ENCODE measurements at places on chromosomes 11 and 22. TPM values are rescaled to one million over a fixed set of nuclear protein-coding genes. Genes with fewer than 3 reads are reported as not detected.

Gene PRRG4
- 0.20 TPM for polyA plus RNA-seq

Gene GAL3ST1
- polyA plus RNA-seq: 3.4 TPM

Gene PACSIN2
- 22.7 TPM for polyA plus RNA-seq

Gene SF1
- 212 TPM for polyA plus RNA-seq

Gene POU2AF3
- 2.9 TPM for polyA plus RNA-seq

Gene PGM2L1
- polyA plus RNA-seq: 4.3 TPM

Gene FIBIN
- 43.7 TPM for polyA plus RNA-seq

Gene RFPL2
- polyA plus RNA-seq: not detected

Gene SCGB2A2
- not detected for polyA plus RNA-seq

Gene NCF4
- polyA plus RNA-seq: 7.7 TPM

DNA sequence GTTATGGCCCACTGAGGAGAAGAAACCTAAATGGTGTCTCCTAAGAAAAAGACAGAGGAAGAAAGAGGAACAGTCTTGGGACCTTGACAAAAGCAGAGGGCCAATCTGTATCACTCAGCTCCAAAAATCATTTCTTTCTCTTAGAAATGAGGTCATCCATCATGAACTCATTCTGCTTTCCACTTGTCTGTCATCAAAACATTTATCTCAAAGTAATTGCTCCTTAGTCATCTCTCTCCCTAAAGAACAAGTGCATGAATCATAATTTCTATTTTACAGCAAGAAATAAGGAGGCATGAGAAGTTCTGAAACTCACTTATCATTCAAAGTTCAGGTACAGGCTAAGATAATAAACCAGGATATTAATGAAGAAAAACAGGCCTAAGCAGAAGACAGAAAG lies 375.6 kb downstream of the KCNA4 start:
- no peak for DNase-seq

DNA sequence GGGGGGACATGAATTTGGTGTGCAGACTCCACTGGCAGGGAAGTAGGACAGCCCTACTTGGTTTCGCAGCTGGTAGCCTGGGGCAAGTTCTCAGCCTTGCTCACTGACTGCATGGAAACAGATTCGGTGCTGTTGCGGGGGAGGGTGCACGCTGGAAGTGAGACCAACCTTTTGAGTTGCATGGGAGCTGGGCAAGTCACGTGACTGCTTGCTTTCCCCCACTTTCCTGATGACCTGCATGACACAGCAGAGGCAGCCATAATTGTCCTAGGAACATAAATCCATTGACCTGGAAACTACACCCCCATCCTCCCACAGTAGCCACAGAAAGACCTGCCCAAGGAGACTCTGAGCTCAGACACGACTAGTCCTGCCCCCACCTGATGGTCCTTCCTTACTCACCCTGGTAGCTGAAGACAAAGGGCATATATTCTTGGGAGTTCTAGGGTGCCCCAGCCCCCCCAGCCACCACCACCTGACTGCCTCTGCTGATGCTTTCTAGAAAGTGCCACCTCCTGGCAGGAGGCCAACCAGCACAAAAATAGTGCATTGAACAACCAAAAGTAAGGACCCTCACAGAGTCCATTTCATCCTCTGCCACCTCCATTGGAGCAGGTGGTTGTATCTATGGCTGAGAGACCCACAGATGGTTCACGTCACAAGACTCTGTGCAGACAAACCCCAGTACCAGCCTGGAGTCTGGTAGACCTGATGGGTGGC lies 4.1 kb upstream of the HBG2 start:
- DNase-seq: no peak

- DNase-seq: no peak
Observed at GRCh38 chr22:43171607-43172006, 15.3 kb downstream of the TTLL12 start.

DNA sequence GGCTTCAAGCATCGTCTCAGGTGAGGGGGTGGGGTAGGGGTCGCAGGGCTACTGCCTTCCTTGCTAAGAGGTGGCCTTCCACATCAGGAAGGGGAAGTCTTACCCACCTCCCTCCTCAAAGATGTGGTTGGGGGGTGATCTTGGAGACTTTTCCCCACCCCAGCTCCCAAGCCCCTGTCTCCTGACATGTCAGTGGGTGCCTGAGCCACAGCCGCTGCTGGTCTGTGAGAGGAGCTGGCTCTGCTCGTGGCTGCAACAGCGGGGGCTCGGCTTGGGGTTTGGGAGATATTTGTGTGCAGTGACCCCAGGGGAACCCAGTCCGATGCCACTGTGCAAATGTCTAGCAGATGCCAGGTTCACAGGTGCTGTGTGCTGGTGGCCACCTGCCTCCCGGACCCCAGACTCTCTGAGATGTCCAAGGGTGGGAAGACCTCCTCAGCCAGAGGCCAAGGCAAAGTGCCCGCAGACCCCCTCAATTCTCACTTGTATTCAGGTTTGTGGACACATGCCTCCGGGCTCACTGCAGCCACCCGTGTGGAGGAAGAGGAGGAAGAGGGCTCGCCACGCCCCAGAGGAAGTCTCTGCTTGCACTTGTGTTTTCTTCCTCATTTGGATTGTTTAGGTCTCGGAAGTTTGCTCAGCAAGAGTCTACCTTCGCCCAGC lies 1.9 kb downstream of the KCNQ1 start:
- DNase-seq: no peak

DNA sequence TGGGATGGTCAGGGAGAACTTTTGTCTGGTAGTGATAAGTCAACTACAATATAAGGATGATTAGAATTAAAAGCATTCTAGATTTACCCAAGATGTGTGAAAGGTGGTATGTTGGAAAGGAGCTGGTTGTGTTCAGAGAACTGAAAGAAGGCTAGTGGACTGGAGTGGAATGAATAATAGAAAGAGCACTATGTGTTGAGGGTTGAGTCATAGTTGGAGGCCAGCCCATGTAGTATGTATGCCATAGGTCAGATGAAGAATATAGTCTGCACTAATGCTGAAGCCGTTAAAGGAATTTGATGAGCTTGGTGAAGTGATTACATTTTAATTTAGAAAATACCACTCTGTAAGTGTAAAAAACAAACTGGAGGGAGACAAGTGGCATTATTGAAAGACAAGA lies 514.1 kb downstream of the CNTN5 start:
- DNase-seq: no peak

- DNase-seq: no peak
Observed at GRCh38 chr11:102401905-102402304, 50.7 kb downstream of the TMEM123 start.

DNA sequence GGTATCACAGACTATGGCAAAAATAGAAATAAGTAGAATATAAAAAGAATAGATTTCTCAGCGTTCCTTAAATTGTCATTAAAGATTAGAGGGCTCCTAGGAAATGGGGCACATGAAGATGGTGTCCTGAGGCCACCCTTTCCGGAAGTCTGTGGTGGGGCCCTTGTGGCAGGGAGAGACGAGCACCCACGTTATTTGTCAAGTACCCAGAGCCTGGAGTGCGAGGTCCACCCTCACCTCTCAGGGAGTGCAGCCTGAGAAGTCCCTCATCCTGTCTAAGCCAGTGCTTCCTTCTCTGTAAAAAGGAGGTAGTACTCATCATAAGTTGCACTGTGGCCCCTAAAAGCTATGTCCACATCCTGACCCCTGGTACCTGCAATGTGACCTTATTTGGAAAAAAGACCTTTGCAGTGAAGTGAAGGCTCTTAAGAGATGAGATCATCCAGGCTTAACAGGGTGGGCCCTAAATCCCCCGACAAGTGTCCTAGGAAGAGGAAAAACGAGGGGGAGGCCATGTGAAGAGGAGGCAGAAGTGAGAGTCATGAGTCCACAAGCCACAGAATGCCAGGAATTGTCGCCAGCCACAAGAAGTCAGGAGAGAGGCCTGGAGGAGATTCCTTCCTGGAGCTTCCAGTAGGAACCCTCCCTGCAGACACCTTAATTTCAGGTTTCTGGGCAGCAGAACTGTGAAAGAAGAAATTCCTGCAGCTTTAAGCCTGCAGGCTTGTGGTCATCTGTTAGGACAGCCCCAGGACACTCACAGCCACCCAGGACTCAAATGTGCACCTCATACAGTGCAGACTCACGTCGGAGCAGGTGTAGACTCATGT lies 76.8 kb upstream of the CCND1 start:
- no peak for DNase-seq

GRCh38 chr22:25282671-25283561 lies 63.5 kb downstream of the CRYBB2 start:
- no peak for DNase-seq

GRCh38 chr11:120344302-120345004 lies 8.2 kb downstream of the ARHGEF12 start:
- no peak for DNase-seq

- no peak for DNase-seq
Observed at GRCh38 chr11:35618497-35619115, 346 bp downstream of the FJX1 start.

DNA sequence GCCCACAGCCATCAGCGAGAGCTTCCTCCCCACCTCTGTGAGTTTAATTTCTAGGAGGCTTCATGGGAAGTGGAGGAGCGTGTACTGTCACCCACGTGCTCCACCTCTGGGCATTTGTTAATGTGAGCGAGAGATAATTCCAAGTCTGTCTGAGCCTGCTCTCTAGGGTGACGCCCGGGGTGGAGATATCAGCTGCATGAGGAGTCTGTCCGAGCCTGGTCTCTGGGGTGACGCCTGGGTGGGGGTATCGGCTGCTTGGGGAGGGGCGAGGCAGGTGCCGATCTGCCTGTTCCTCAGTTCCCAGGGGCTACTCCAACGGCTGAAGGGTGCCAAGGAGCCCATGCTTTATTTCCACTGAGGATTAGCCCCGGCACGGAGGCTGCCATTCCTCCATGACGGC lies 735.0 kb downstream of the BRD1 start:
- DNase-seq: no peak

GRCh38 chr11:16933756-16934603 lies 80.2 kb downstream of the PLEKHA7 start:
- no peak for DNase-seq

- no peak for DNase-seq
Observed at GRCh38 chr11:61352038-61352437, 9.6 kb downstream of the CYB561A3 start.

DNA sequence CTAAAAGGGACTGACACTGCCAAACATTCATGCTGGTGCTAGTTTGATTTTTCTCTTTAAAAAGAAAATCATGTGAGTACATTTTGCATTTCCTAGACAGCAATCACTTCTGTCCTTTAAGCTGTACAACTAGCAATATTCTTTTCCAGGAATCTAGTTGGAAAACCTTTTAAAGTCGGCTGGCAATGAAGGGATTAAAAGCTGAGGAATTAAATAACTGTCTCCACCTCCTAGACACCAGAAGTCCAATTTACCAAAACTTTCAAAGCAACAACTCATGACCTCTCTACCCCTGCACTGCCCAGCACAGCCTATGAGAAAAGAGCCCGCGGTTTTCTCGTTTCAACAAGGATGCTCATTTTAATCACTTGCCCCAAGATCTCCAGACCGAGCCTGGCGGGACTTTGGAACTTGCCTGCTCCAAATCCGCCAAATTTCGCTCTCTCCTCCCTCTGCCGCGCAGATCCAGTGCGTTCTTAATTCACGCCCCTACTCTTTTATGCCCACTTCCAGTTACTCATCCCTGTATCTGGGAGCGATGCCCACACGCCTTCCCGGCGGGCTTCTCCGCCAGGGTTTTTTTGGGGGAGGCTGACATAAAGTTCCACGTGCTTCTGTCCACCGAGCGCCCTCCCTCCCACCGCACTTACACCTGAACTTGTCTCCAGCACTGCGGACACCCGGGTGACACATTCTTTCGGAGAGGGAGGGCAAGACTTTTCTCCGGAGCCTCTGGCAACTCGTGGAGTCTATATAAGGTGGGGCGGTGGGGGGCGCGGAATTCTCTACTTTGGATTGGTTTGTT lies 2.5 kb downstream of the MPPED2 start:
- DNase-seq: peak; percentile 57

DNA sequence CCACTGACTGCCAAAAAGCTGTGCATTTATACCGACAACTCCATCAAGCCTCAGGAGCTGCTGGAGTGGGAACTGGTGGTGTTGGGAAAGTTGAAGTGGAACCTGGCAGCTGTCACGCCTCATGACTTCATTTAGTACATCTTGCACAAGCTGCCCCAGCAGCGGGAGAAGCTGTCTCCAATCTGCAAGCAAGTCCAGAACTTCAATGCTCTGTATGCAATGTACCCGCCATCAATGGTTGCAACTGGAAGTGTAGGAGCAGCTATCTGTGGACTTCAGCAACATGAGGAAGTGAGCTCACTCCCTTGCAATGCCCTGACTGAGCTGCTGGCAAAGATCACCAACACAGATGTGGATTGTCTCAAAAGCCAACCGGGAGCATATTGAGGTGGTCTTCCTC lies at the start of gene SLC22A25:
SLC22A25 (minus strand) TSS at position 67 of the 400 bp plus-strand sequence. CDS start 13,947 bp downstream, outside the sequence.
- DNase-seq: no peak

DNA sequence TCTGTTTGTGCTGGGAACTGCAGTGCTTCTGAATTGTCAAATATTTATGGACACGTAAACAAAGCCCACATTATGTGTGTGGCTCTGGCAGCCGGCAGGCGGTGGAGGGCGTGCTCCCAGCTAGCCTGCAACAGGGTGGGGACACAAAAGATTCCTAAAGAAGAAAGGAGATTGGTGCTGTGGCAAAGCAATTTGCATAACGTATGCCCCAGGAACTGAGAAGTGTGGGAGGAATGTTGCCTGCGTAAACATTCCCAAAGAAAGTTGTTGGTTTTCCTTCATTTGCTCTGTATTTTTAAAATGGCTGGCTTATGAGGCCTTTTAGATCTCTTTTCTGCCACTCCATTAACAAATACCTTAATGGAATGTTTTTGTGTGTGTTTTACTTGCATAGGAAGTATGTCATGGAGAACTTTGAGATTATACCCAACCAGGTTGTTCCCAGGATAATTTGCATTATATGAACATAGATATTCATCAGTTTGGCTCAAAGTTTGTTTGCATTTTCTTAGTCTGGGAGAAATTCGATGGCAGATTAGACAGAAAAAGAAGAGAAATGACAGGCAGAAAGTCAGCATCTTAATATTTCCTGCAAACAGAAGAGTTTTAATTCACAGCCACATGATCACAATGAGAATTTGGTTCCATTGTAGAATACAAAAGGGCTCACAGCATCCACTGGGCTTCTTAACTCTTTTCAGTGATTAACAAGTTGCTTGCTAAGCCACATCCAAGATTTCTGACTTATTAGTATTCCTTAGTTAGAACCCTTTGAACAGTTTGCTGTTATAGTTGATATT lies 41.8 kb upstream of the DLAT start:
- DNase-seq: no peak

- DNase-seq: no peak
Observed at GRCh38 chr11:69361466-69361865, 67.5 kb downstream of the MYEOV start.

DNA sequence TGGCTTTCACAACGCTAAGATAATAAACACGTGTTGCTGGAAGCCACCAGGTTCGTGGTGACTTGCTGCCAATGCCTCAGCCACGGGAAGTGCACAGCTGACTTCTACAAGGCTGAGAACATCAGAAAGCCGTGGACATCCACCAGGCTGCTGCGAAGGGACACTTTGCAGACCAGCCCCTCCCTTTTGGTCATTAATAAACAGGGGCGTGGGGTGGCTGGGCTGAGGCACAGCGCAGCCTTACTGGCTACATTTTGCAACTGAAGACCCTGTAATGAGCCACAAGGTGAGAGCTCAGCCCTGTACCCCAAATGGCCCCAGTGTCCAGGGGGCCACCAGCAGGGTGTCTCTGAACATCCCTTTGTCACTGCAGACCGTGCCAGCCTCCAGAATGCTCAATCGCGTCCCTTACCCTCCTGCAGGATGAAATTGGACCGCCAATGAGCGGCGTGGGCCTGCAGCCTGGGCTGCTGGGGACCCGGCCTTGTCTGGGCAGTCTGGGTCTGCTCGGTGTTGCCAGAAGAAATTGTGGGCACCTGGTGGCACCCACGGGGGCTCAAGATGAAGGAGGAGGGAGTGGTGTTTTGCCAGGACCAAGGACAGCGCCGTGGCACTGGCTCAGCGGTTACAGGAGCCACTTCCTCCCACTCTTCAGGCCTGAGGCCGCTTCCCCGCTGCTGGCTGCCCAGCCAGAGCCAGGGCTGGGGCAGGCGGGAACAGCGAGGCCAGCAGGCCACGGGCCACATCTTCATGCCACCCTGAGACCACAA lies 181.9 kb downstream of the CTTN start:
- peak; percentile 21 for DNase-seq
